Stimulated activated CD4-positive, alpha-beta T cell treated with anti-CD3 and anti-CD28 coated beads, Interleukin-1b, Interleukin-23, amount 100 ng/mL, for 24 hours (primary cell): ENCODE measurements at places on chromosomes 3 and 15.

GRCh38 chr3:94693997-94694640 is 631.3 kb downstream of the NSUN3 start:
- DNase-seq: no peak

- DNase-seq: no peak
Observed at GRCh38 chr15:89419370-89419984, 76.9 kb downstream of the RHCG start.

- no peak for DNase-seq
Observed at GRCh38 chr3:13544293-13544831, 4.6 kb upstream of the FBLN2 start.

GRCh38 chr3:67515778-67516177 is 138.6 kb downstream of the SUCLG2 start:
- DNase-seq: no peak

DNA sequence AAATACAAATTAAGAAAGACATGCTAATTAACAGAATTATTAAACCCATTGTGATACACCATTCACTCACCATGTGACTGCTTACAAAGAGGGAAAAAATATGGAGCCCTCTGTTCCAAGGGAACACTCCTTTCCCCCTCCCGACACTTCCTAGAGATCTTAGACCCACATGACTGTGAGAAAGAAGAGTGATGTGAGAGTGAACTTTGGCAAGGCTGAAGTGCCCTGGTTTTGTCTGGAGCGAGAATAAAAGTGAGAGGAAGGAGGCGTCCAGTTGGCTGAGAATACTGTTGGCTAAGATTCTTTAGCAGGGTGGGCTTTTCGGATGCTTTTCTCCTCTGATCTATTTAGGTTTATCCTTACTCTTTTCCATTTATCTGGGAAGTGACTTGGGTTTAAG is 14.1 kb downstream of the CHL1 start:
- no peak for DNase-seq

DNA sequence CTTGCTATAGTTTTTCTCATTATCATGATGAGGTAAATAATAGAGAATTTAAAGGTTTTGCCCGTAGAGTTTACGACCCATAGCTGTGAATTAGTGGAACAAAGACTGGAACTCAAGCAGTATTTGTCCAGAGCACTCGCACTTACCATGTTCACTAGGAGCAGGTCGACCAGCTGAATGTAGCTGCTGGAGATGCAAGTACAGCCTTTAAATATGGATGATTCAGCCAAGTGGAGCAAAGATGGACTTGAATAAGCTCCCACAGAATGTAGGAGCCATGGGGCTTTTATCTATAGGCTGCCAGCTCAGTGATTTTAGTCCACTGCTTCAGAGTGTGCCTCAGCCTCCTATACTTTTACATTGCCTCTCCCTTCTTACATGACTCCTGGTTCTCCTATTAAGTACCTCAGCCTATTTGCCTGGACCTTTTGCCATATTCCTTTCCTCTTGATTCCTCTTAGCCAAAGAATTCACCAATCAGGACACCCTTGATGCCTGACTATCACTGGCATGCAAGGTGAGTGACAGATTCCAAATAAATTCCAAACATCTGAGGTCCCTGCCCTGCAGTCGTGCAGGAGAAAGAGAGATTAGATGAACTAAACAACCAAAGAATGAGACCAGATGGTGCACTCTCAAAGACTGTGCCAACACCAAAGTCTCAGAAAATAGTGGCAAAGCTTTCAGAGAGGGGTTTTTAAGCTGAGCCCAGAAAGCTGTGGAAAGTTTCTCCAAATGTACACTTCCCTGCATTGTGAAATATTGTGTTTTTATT is 3.9 kb downstream of the MKRN3 start:
- DNase-seq: no peak

- no peak for DNase-seq
Observed at GRCh38 chr3:101939361-101940049, 90.2 kb downstream of the NFKBIZ start.

DNA sequence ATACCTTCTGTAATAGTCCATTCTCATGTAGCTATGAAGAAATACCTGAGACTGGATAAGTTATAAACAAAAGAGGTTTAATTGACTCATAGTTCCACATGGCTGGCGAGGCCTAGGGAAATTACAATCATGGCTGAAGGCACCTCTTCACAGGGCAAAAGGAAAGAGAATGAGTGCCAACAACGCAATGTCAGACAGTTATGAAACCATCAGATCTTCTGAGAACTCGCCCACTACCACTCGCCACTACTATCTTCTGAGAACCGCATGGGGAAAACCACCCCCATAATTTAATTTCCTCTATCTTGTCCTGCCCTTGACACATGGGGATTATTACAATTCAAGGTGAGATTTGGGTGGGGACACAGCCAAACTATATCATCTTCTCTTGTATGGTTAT is 406.8 kb upstream of the CBLB start:
- DNase-seq: no peak

GRCh38 chr3:15952543-15953175 is 154.9 kb upstream of the ANKRD28 start:
- no peak for DNase-seq

DNA sequence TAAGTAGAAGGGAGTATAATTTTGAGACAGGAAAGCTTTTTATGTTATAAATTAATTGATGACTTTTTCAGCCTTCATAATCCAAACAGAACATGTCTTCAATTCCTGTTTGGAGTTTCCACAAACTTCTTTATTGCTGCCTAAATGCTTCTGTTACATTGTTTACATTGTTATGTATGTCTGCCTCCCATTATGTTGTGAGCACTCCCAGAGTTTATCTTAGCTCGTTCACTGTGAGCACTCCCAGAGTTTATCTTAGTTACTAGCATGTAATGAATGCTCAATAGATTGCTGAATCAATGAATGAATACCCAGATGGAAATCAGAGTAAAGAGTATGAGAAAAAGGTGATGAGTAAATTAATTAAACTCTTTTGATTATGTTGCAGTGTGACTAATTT is 1178.0 kb downstream of the ROBO1 start:
- DNase-seq: no peak

DNA sequence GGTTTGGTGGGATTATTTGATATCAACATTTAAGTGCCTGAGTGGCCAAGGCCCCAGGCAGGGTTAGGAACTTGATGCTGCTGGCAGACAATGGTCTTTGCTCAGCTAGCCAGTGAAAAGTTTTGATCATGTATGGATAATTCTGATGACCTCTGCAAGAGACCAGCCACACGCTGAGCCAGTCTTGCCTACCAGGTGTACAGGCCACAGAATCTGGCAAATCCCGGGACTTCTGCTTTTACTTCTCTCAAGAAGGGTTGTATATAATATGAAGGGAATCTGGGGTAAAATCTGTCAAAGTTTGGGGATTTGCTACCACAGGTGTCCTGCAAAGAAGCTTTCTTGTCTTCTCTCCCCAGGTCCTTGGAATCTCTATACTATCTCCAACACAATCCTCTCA is 331.4 kb upstream of the GOLIM4 start:
- no peak for DNase-seq

- DNase-seq: no peak
Observed at GRCh38 chr15:77097921-77098320, 27.0 kb upstream of the TSPAN3 start.

DNA sequence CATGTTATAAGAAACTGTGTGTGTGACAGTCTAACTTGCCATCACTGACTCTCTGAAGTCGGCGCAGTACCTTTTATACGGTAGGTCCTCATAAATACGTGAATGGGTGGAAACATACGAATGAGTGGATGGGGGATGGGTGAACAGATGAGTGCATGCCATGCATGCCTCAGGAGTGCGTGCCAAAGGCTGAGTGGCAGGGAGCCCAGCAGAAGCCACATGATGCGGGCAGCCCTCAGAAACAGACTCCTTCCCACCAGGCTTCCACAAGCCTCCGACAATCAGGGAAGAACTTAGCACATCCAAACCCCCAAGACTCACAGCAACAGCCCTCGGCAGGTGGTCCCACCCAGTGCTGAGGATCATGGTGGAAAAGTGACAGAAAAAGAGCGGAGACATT is 16.7 kb downstream of the HCN4 start:
- no peak for DNase-seq

DNA sequence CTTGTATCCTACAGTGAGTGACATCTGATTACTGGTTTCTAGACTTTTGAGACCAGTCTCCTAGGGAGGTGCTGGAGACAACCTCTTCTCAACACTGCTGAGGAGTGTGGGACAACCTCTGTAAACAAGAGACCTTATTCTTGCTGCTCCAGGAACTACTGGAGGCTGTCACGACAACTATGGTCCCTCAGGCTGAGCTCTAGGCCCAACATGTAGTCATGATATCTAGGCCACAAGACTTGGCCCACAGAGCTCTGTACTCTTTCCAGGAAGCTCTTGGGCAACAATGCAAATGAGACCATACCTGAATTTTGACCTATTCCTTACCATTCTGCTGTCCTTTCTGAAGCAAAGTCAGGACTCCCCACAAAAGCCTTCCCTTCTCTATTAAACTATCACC is 24.3 kb upstream of the HEG1 start:
- no peak for DNase-seq

GRCh38 chr3:149487598-149488197 is 13.2 kb downstream of the TM4SF4 start:
- DNase-seq: peak; percentile 13

DNA sequence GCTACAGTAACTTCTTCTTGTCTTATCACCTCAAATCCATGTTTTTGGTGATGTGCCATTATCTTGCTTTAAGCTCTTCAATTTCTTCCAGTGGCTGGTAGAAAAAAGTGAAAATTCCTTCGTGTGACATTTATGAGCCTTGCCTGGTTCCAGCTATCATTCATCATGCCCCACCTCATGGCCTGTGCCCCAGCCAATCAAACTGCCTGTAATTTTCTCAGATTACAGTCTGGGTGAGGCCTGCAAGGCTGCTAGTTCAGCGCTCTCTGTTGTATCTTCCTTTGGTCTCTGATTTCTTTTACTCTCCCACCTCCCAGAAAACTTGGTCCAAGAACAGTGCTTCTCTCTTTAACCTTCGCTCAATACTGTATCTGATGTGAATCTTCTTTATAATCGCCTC is 249.3 kb upstream of the ZNF717 start:
- DNase-seq: no peak

- DNase-seq: no peak
Observed at GRCh38 chr15:68417897-68418296, 14.1 kb downstream of the ITGA11 start.

DNA sequence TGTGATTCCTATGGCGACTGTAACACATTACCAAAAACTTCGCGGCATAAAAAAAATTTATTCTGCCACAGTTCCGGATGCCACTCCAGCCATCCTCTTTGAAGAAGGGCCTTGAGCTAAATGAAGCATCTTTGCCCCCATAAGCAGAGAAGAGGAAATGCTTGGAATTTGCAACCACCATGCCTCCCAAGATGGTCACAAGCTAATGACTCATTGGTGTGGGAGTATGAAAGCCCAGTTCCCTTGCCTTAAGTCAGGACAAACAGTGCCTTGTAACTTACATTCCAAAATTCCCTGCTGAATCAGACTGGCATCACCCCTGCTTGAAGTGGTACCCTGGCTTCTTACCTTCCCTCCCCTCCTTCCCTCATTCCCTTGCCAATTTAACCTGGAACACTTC is 1077.4 kb downstream of the EPHA3 start:
- no peak for DNase-seq

- no peak for DNase-seq
Observed at GRCh38 chr15:57589281-57589680, 2.4 kb upstream of the MYZAP start.

GRCh38 chr15:78299101-78299930 is at the start of gene SKIC8:
SKIC8 (minus strand) TSS chr15:78299609; CDS start chr15:78295686, 3,923 bp downstream.
- DNase-seq: peak; percentile 84

DNA sequence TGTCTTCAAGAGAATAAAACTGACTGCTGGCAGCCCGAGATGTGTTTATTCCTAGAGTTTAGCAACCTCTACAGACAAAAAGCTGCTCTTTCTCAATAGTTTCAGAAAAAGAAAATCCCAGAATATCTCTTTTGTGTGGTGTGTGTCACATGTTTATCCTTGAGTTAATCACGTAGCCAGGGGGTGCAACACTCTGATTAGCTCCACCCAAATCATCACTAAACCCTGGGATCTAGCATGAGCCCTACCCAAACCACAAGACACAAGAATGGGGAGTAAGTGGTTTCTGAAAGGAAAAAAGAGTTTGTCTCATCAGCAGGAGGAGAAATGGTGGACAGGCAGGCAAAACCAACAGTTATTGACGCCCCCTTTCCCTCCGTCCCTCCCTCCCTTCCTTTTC is 78.5 kb upstream of the AGBL1 start:
- DNase-seq: no peak

- no peak for DNase-seq
Observed at GRCh38 chr3:127889461-127889863, 25.6 kb upstream of the KBTBD12 start.

GRCh38 chr3:47664519-47664918 is 85.9 kb upstream of the CSPG5 start:
- no peak for DNase-seq

- DNase-seq: no peak
Observed at GRCh38 chr3:25473246-25473645, 45.2 kb downstream of the RARB start.

GRCh38 chr15:80915472-80915871 is 74.1 kb downstream of the MESD start:
- no peak for DNase-seq

GRCh38 chr3:29525254-29525881 is 244.5 kb downstream of the RBMS3 start:
- no peak for DNase-seq

- DNase-seq: no peak
Observed at GRCh38 chr15:42108189-42108588, 13.8 kb upstream of the PLA2G4D start.

GRCh38 chr3:30440880-30441279 is 165.5 kb upstream of the TGFBR2 start:
- DNase-seq: no peak

- no peak for DNase-seq
Observed at GRCh38 chr3:184491011-184491576, 70.5 kb upstream of the EPHB3 start.

DNA sequence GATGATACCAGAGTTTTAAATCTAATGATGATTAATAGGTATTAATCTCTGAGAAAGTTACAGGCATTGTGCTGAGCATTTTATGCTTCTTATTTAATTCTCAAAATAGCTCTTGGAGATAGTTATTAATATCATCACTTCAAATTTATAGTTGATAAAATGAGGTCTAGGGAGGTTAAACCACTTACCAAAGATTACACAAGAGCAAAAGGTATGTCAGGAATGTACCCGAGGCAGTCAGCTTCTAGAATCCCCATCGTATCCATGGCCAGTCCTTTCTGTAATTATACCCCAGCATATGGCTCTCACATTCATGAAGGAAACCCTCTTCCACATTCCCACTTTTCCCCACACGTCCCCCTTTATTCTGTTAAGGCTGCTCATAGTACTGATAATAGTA is 421.3 kb downstream of the PYDC2 start:
- DNase-seq: no peak

- DNase-seq: no peak
Observed at GRCh38 chr3:190849607-190850006, 12.9 kb downstream of the GMNC start.

- DNase-seq: no peak
Observed at GRCh38 chr3:8451696-8452095, 49.9 kb upstream of the LMCD1 start.

DNA sequence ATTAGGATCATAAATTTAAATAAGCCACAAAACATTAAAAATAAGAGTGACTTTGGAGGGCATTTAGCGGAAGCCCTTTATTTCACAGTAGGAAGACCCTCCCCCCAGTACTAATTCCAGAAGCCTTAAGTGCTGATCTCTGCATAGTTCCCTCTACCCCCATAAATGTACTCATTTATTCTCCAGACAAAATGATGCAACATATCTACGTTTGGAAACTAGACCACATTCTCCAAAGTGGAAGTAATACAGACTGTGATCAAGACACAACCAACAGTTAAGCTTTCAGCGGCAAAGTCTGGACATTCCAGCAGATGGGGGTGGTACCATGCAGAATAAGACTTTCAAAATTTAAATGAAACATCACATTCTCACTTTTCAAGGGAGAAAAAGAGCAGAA is 44.8 kb upstream of the RPS17 start:
- DNase-seq: no peak
